Activated gamma-delta T cell treated with anti-CD3 and anti-CD28 coated beads, Interleukin-2, amount 50 U/mL, for 16 hours (primary cell): ENCODE measurements at places on chromosomes 6 and 20.

GRCh38 chr6:6844530-6844929 lies 256.0 kb downstream of the LY86 start:
- no peak for DNase-seq

- no peak for DNase-seq
Observed at GRCh38 chr6:13373488-13373886, 45.1 kb upstream of the TBC1D7 start.

DNA sequence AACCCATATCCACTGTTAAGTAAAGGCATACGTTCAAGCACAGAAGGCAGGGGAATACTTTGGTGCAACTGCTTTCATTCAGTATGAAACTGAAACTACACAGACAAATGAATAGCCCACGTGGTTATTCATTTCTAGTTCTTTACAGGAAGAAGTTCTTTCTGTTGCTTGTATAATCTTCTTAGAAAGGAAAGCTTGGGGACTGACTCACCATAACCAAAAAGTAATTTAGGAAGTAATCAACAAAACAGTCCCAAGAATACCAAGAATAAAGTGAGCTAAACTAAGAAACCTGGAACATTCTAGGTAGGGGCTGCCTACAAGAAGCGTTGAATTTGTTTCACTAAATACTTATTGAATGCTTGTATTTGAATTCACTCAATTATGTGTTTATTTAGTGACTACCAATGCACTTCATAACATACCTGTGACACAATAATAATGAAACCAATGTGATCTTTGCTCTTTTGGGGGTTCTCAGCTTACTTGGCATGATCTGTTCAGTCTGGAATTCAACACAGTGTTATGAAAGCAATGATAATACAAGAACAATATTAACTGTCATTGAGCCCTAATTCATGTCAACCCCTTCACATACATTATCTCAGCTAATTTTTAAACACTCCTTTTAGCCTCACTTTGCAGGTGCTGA lies 25.1 kb upstream of the KIAA0408 start:
- DNase-seq, result no peak

DNA sequence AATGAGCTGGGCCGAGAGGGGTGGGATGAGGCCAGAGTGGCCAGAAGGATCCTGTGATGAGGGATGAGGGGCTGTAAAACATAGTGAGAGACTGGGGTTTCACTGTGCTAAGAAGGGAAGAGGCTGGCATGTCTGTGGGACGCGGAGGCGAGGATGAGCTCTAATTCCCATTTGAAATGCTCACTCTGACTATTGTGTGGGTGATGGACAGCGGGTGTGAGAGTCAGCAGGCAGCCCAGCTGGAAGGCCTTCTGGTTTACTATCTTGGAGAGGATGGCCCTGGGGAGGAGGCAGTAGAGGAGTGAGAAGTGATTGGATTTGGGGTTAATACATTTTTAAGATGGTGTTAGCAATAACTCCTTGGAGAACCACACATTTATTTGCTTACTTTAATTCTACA lies 9.5 kb upstream of the MICA start:
- no peak for DNase-seq

DNA sequence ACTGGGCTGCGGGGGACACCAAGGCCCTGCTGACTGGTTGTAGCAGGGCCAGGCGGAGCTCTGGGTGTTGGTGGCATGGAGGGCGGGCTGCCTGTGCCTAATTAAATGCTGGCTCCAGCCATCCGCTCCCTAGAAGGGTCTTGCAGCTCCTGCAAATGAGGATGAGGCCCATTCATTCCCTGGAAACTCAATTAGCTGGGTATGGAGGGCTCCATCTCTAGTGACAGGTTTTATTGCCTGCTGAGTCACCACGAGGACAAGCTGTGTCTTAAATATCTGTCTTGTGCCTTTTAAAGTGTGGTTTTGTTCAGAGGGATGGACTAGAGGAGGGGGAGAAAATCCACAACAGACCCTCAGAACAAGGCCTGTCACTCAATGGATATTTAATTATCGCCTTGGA lies 60.9 kb downstream of the SULF2 start:
- no peak for DNase-seq

DNA sequence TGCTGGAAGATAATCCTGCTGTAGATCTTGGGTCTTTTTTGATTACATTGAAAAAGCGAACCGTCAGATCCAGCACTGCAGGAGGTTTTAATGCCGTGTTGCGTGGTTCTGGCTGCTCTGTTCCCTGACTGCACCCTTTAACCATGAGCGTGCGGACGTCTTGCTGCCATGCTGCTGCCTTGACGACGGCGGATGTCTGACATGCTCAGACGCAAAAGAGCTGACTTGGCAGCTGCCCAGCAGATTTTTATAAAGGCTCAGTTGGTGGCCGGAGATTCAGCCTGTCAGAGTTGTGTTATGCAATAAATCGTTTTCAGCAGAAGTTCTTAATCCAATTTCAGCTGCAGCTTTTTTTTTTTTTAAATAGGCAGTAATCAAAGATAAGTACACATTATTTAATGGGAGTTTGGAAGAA lies 119.4 kb downstream of the JARID2 start:
- peak; percentile 31 for DNase-seq

DNA sequence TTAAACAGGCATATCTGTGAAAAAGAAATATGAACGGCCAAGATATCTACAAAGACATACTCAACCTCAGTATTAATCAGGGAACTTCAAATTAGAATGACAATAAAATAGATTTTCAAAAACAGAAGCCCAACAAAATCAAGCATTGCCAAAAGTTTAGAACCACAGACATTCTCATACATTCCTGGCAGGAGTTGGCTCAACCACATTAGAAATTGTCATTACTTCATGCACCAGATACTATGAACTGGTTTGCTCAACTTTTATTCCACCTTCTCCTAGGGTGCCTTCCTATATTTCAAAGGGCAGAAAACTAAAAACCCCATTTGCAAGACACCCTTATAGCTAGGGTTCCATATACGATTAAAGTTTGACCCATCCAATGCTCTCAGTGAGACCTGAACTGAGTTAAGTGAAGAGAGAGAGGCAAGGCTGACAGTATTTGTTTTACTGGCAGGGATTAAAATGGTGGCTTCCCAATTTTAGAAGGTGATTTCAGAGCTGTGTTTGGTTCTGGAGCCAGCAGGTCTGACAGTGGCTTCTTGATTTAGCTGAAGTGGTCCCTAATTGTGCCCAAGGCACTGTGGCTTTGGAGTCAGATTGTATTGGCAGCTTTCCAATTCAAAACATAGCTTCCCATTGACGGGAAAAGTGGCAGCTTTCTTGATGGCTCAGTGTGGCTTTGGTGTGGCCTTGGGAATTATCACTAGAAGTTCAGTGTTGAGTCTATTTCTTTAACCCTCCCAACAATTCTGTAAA lies 77.1 kb upstream of the CDYL start:
- no peak for DNase-seq

- no peak for DNase-seq
Observed at GRCh38 chr6:109428889-109429477, 11.4 kb downstream of the PPIL6 start.

GRCh38 chr6:4664117-4664626 lies 112.0 kb upstream of the CDYL start:
- no peak for DNase-seq
